ENCODE measurements at places on chromosomes 3 and 15. TPM values are rescaled to one million over a fixed set of nuclear protein-coding genes. Genes with fewer than 3 reads are reported as not detected.

- no peak for DNase-seq
These were observed 38.4 kb upstream of the PLXND1 start for GRCh38 chr3:129644836-129645235.

Gene SV2B
- total RNA-seq = 0.40 TPM

DNA sequence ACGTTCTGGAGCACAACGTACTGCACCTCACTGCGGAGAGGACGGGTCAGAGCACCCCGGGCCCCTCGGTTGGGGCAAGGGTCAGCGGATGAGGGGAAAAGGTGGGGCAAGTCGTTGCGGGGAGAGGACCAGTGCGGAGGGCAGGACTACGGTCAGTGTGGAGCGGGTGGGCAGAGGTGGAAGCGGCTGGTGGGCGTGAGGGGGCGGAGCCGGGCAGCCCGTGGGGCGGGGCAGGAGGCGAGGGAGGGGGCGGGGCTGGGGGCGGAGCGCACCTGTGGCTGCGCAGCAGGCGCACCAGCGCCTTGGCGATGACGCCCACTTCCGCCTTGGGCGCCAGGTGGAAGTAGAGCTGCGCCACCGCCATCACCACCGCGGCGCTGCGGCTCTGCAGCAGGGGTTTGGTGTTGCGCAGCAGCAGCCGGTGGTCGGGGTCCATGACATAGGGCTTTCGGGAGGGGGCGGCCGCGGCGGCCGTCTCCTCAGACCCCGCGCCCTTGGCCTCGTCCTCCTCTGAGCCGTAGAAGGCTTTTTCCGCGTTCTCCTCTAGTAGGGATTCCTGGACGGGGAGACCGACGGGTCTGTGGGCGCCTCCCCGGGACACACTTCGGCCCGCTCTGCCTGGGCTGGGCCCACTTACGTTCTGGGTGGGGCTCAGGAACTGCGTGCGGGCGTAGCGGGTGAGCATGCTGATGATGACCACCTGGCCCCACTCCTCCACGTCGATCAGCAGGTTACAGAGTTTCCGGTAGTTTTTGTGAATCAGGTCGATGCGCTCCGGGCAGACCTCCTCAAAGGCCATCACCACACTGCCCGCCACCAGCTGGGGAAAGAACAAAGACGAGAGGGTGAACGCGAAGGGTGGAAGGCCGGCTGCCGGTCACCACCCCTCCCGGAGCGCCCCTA is 29.2 kb downstream of the AP3B2 start:
- DNase-seq = peak; percentile 71

GRCh38 chr3:24377218-24377993 is 117.2 kb downstream of the THRB start:
- DNase-seq = no peak
